Activated CD8-positive, alpha-beta memory T cell treated with anti-CD3 and anti-CD28 coated beads for 1 hour (primary cell): ENCODE measurements at places on chromosomes 1 and 21.

DNA sequence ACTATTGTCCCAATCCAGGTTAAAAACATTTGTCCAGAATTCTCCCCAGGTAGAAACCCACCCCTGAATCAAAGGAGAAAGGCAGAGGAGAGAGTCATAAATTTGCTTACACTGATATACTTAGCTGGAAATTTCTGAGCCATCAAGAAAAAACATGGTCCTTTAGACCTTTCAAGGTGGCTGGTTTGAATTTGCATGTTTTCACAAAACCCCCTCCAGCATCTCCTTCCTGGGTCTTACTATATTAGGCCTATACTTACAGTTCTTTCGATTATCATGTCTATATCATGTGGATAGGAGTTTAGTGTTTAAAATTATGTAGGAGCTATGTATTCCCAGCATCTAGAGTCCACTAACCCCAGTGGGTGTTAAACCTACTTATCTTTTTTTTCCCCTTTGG is 178.2 kb downstream of the PLPP3 start:
- DNase-seq, result no peak

DNA sequence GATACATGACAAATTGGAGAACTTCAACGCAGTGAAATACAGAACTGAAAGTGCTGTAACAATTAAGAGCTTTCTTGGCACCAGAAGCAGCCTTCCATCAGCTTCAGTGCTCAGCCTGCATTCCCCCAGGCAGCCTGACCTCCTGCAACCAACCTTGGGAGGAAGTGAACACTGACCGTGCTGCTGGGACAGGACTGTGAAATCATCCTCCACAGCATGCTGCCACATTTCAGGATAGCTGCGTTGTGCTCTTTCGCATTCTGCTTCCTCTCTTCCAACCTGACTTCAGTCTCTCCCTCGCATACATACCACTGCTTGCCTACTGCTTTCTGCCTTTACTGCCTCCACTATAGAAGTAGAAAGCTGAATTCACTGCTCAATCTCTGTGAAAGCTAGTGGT is 388.6 kb downstream of the RWDD3 start:
- DNase-seq, result no peak

GRCh38 chr1:64228167-64228957 is 24.9 kb downstream of the UBE2U start:
- no peak for DNase-seq

- no peak for DNase-seq
Measured at GRCh38 chr1:8684590-8684989, 132.8 kb downstream of the RERE start.

DNA sequence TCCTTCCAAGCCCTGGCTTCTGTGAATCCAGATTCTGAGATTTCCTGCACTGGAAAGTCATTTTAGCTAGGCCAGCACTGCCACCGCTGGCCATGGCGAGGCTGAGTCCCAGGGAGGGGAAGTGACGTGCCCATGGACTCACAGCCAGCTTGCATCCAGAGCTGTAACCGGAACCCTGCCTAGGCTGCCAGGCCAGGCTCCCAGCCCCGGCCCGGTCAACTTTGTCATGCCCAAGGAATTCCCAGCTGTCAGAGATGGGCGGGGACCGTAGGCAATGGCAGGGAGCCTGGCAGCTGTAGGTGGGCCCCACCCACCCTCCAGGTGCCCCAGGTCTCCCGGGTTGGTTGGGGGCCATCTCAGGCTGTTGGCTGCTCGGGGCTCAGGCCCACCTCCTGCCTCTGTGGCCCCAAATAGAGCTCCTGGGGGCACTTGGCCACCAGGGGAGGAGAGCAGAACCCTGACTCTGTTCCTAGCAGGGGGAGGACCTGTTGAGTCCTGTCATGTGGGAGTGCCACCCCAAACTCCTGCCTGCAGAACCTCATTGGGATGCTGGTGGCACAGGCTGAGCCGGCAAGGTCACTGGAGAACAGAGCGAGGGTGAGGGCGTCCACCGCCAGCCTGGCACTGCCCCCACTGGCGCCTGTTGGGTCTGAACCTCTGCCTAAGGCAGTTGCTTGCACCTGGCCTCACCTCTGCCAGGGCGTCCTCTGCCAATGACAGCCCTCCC is 57.8 kb downstream of the FOXO6 start:
- no peak for DNase-seq

DNA sequence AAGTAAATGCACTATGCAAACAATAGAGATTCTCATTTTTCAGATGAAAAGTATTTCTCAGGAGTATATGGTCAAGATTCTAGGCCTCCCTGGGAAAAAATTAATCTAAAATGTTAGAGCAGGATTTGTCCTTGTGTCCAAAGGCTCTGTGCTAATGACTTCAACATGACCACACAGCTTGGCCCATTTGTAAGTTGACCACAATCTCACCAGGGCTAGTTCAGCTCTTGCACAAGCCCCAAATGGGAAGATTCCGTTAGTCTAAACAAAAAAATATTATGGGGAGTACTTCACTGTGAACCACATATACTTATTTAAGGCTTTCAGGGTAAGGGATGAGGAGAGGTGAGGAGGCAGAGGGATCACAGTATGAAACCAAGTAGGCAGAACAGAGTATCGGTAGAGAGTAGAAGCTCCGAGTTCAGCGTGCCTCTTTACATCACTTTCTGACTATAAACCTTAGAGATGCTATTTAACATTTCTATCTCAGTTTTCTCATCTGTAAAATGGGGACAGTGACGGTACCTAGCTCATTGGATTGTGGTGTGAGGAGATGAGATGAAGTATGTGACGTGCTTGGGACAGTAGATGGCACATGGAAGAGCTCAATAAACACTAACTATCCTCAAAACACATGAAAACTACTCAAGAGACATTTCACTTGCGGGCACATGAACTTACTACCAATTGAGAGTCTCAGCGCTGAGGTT is 37.8 kb upstream of the CTTNBP2NL start:
- no peak for DNase-seq

DNA sequence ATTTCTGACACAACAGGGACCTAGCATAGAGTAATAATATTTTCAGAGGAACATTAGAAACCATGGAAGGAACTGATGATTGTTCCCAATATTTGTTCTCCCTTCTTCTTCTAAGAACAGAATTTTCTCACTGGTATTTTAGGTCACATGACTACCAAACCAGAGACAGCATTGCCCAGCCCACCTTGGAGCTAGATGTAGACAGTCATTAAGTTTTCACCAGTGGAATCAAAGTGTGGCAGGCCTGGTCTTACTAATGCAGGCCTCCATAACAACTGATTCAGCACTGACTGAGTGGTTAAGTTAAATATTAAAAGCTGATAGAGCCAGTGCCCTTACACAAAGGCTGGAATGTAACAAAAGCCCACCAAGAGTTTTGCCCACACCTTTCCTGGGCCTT is 244.4 kb downstream of the ZNF648 start:
- no peak for DNase-seq

GRCh38 chr1:181086091-181086490 is 2.4 kb upstream of the IER5 start:
- DNase-seq, result no peak

DNA sequence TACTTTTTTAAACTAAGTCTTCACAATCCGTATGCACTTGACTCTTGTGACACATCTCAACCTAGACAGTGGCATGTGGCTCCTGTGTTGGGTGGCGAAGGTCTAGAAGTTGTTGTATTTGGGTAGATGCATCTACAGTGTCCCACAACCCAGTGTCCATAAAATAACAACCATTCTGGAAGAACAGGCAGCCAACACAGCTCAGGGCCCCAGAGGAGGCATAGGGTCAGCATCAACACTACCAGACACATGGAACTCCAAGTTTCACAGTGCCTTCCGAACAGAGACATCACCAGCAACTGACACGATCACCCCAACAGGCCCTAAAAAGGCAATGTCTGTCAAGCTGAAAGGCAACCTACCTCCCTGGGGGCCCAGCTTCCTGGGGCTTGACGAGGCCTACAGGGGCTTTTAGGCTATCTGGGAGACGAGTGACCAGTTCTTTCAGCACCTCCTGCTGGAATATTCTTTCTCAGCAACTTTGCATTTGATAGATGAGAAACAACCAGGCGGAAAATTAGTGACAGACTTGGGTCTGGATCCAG is 5.6 kb downstream of the SH3BP5L start:
- DNase-seq, result no peak

DNA sequence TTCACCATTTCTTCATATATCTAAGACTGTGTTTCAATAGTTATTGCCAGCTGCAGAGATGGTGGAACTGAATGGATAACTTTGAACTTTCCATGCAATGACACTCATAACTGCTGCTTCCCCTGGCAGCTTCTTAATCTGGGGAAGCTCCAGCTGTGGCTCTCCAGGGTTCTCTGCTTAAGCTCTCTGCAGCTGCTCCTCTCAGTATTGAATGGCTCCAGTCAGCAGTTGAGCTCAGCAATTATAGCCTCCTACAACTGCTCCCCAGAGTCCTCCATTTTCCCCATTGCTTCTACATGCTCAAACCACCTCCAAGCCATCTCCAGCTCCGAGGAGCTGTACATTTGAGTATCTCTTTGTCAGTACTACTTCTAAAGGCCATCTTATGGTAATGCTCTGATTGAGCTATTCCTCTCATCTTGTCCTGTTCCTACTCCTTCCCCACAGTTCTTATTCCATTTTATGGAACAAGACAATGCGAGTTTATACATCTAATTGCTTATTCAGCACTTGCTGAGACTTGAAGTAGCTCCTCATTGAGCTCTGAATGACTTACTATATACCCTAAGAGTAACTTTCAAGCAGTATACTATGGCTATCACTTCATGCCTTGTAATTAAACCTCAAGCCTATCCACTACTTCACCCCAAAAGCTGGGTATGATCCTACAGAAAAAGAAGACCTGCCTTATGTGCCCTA is 362.4 kb downstream of the NEGR1 start:
- no peak for DNase-seq

DNA sequence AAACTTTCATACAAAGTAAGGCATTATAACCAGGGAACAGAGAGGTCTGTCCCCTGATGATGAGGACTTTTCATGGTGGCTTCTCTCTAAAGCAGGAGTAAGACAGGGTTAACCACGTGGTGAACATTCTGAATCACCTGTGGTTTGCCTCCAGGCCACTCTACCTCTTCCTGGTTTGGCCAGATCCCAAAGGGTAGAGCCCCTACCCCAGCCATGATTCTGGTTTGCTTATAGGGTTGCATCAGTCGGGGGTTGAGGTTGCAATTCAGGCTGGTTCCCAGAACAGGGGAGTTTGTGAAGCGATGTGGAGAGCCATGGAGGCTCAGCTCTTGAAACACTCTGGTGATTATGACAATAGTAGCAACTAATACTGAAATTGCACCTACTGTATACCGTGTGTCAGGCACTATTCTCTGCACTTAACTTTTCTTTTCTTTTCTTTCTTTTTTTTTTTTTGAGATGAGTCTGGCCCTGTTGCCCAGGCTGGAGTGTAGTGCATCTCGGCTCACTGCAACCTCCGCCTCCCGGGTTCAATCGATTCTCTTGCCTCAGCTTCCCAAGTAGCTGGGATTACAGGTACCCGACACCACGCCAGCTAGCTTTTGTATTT is 8.3 kb downstream of the CNR2 start:
- no peak for DNase-seq

DNA sequence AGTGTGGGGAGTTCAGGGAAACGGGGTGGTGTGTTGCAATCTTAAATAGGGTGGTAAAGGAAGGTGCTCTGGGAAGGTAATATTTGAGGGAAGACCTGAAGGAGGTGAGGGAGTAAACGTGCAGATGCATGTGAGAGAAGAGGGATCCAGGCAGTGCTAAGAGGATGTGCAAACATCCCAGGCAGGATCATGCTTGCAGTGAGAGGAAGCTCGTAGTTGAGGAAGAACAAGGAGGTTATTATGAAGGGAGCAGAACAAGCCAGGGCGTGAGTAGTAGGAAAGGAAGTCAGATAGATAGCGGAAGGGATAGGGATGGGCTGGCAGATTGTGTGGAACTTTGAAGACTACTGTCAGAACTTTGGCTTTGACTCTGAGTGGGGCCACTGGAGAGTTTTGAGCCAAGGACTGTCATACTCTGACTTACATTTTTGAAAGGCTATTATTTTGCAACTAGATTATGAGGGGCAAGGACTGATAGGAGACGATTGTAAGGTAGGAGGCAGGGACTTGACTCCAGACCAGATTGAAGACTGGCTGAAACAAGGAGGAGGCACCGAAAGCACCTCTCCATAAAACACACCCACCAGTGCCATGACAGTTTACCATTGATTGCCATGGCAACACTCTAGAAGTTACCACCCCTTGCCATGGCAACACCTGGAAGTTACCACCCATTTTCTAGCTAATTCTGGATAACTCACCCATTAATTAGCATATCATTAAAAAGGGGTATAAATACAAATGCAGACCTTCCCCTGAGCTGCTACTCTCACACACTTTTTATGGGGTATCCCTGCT is 67.0 kb downstream of the XCL2 start:
- no peak for DNase-seq

GRCh38 chr1:41098730-41099460 is 77.4 kb upstream of the SLFNL1 start:
- no peak for DNase-seq

DNA sequence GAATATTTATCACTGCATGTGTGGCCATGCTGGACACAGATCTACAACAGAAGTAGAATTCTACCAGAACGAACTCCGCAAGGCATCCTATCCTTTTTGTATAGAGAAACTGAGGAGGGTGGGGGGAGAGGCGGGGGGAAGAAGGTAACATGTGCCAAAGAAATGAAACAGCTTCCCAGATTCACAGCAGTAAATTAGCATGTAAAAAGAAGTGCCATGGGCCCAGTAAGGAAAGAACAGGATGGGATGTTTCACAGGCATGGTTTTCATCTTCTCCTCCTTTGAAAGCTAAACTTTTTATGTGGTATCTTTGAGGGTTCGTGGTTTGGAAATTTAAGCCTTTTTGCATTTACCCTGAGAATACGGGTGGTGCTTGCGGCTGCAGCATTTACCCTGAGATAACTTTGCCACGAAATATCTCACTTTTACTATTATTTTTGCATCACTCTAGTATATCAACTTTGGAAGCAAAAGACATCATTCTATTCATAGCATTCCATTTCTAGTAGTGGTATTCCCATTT is 168.9 kb downstream of the TPR start:
- DNase-seq, result no peak

GRCh38 chr1:24868016-24868875 is 61.8 kb downstream of the RUNX3 start:
- no peak for DNase-seq

DNA sequence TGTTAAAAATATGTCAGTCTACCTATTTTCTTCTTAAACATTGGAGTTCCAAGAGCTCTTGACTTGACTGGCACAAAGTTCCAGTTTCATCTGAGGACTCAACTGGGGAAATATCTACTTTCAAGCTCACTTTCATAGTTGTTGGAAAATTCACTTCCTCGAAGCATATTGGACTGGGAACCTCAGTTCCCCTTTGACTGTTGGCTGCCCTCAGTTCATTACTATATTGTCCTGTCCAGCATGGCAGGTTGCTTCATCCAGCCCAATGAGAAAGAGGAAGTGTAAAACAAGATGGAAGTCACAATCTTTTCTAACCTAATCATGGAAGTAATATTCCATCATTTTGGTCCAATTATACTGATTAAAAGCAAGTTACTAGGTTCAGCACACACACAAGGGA is 54.3 kb downstream of the ZNF697 start:
- no peak for DNase-seq

DNA sequence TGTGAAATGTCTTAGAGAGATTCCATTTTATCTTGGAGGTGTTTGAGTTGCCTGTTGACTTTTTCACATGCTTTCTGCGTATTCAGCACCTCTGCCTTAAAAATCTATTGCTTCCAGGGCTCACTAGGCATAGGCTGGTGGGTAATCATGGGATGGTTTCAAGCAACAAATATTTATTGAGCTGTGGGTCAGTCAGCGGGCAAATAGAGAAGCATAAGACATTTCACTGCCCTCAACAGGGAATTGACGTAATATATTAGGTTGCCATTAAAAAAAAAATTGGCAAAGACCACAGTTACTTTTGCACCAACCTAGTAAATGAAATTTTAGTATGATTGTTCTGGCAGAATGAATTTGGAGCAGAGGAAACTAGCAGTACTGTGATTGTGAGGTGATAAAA is 44.3 kb upstream of the NBL1 start:
- no peak for DNase-seq
